Adipocyte (in vitro differentiated cells): ENCODE measurements at places on chromosomes 1 and 21.

- no peak for DNase-seq
Measured at GRCh38 chr21:14918527-14918926, 146.3 kb downstream of the NRIP1 start.

DNA sequence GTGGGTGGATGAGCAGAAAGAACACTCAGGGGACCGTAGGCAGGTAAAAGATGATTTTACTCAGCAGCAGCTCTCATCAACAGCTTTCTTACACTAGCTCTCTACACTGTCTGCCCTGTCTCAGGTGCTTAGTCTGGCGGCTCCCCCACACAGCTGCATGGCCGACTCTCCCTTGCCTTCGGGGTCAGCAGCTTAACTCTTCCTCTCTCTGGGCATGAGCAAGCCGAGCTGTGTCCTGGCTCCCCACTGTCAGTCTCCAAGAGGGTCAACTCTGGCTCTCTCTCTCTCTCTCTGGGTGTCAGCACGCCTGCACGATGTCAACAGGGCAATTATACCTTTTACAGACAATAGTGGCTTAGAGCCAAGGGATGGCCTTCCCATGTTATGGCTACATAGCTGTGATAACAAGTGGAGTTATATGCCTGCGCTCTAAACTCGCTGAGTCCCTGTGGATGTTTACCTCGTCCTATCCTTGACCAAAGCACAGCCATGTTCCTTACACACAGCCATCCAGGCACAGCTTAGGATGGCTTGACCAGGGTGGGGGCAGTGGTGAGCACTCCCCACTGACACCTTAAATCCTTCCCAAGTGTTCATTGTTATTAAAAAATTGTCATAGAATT, 3.1 kb upstream of the BCL10 start:
- DNase-seq: no peak

DNA sequence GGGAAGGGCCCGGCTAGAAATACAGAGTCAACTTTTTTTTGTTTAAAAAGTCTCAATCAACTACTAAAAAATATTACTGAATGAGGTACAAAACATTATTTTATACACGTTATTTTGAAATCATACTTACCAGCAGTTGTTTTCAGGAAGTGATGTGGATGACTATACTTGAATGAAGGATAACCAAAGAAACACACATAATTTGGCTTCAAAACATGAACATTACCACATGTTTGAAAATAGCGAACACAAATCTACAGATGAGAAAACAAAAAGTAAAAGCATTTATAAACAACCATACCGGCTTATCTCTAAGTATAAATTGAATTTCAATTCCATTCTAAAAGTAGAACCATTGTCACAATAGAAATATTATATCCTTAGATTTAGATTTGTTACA, 9.0 kb downstream of the DBT start:
- DNase-seq: no peak

DNA sequence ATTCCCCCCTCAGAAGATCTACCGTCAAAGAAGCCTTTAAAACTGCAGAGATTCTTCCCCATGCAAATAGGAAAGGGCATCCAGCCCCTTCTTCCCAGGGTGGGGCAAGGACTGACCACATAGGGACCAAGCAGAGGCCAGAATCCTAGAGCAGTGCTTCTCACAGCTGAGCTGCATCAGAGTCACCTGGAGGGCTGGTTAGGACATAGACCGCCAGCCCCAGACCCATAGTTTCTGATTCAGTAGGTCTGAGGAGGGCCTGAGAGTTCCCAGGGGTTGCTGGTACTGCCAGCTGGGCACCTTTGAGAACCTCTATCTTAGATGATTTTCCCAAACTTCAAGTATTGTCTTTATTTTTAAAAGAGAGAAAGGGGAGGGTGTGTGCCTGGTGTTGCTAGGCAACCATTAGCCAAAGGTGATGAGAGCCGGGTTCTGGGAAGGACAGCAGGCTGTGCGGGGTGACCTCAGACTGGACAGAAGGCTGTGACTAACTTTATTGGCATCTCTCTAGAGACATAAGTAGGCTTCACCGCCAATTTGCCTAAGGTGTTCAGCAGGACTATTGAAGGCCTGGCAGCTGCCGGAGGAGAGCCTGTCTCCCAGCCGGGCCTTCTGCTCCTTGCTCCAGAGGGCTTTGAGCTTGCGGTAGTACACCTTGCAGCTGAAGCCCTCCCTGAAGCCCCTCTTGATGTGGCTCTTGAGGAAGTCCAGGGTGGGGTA, 3.0 kb downstream of the SPATA46 start:
- no peak for DNase-seq

- DNase-seq: peak; percentile 84
Measured at GRCh38 chr1:156119503-156120209, 5.1 kb downstream of the LMNA start.

GRCh38 chr1:145695821-145696629, 11.1 kb downstream of the PDZK1 start:
- no peak for DNase-seq

GRCh38 chr1:228351850-228352249, 54.8 kb downstream of the TRIM11 start:
- DNase-seq: no peak

- DNase-seq: no peak
Measured at GRCh38 chr1:44067266-44068250, 36.3 kb upstream of the SLC6A9 start.

DNA sequence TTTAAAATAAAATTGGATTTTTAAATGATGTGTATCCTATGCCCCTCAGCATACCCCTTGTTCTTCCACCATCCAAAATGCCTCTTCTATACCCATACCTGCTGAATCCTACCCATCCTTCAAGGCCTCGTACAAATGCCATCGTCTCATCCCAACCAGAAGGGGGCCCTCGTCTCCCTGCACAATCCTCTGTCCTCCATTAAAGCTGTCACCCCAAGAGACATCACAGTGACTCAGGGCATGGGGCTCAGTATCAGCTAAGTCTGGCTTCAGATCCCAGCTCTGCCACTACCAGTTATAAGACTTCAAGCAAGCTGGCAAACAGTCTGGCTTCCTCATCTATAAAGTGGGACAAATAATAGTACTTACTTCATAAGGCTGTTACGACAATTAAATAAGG, 23.8 kb downstream of the IGFN1 start:
- DNase-seq: no peak

DNA sequence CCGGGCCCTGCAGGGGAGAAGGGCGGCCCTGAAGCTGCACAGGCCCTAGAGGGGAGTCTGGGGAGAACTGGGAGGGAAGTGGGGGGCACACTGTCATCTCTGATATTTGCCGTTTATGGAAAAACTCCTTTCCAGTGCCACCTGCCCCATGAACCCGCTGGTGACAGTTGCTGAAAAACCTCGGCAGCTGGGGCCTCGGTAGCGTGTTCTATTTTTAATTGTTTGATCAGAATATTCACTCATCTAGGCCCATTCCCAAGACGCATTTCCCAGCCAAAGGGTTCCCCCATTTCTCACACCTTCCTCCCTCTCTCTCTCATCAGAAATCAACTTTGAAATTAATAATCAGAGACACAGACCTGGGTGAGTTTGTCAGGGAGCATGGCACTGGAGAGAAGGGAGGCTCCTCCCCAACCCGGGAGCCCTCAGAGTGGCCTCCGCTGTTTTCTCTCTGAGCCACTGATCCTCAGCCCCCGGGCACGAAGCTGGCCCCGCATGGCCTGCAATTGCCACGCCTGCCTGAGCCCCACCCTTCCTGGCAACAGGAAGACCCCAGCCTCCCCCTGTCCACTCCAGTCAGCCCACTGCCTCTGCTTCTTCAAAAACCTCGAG, 111.1 kb downstream of the CASZ1 start:
- DNase-seq: no peak

DNA sequence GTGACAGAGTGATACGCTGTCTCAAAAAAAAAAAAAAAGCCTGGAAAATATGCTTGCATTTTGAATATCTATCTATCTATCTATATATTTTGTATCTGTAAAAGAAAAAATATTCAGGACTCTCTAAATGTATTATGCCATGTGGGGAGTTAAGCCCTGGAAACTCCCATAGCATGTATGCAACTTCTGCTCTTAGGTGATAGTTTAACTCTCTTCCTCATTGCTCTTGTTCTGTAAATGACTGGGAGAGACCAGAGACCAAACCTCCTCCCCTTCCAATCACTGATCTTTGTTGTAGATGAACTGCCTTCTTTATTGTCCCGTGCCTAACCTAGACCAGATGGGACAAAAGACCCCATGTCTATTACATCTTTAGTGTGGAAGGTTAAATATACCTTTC, 37.6 kb upstream of the CAMTA1 start:
- DNase-seq: no peak

- no peak for DNase-seq
Measured at GRCh38 chr1:247291833-247292561, 36.1 kb downstream of the VN1R5 start.

DNA sequence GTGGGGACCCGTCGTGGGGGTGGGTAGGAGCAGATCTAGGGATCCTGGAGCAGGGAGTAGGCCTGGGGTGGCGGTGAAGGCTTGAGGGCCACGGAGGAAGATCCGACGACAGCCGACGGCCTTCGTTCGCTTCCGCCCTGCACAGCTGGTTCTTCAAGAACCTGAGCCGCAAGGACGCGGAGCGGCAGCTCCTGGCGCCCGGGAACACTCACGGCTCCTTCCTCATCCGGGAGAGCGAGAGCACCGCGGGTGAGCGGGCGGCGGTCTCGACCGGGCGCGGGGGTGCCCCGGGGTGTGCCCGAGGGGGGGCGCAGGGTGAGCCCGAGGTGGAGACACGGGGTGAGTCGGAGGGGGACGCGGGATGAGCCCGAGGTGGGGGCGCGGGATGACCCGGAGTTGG, 16.5 kb upstream of the HDAC1 start:
- DNase-seq: no peak

GRCh38 chr1:111148376-111148881, 8.4 kb downstream of the CEPT1 start:
- DNase-seq: no peak

DNA sequence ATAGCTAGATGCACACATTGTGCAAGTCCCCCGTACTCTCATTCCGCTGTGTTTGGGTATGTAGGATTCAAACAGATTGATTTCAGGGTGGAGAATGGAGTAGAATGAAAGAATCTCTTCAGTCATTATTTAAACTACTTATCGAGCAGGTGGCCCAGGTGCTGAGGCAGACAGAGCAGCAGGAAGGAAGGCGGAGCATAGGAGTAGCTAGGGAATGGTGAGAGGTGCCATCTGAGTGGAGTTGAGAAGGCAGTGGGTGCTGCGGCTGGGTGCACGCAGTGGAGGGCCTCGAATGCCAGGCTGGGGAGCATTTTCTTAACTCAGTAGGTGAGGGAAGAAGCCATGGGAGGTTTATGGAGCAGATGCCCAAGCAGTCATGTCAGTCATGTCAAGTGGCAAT, 45.2 kb upstream of the CD101 start:
- no peak for DNase-seq

DNA sequence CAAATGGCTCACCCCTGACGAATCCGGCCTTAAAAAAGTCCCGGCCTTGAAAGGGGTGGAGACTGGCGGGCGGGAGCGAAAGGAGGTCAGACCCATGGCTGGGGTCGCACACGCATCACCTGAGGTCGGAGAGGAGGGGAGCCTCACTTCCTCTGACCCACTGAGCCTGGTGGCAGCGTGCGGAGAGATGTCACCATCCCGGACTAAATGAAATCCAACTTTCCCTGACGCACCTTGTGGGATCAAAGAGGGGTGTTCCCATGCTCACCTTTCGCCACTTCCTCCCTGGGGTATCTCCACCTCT, 709 bp upstream of the SLC41A1 start:
- DNase-seq: peak; percentile 85

- DNase-seq: no peak
Measured at GRCh38 chr21:15159382-15160020, 94.7 kb upstream of the NRIP1 start.

DNA sequence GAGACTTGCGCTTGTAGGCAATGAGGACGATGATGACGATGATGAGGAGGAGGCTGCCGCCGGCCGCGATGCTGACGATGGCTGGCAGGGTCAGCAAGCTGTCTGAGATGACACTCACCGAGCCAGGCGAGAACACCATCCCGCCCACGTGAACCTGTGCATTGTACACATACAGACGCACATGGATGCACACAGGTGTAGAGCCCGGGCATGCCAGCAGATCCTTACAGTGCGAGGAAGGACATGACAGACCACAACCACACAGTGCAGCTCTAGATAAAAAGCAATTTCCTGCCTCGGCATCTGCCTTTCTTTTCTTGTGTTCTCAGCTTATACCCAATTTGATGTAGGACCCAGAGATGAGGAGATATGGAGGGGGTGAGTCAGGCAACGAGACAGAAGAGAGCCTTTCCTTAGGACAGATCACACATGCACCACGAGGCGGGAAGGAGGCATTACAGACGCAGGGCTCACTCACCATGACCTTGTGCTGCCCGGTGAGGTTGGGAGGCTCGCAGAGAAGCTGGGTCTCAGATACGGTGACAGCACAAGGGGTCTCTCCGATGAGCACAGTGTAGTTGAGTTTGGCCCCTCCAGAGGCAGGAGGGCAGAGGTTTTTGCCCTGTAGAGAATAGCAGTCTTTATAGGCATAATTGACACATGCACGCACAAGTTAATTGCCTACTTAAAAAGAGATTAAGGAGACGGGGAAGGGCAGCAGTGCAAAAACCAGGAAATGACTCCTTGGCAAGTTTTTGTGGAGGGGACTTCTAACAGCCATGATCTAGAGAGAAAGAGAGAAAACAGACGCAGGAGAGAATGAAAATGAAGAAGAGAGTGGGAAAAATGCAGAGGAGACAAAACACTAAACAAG, 133.9 kb upstream of the CD34 start:
- no peak for DNase-seq

DNA sequence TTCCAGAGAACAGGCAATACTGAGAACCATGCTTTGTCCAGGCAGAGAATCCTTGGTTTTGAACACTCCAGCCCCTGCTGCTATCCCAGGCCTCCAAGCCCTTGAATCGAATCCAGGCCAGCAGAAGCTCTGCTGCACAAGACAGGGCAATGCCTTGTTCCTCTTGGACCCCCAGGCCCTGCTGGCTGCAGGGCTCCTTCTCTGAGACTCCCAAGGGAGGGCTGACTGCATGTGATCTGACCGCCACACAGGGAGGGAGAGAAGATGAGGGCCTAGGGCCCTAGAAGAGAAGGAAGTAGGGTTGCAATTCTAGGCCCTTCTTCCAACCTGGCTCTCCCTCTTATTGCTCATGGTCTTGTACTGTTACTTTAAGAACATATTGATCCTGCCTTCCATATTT, 160.6 kb upstream of the EDN2 start:
- no peak for DNase-seq

GRCh38 chr1:154751690-154752089, 118.4 kb downstream of the KCNN3 start:
- DNase-seq: peak; percentile 48

DNA sequence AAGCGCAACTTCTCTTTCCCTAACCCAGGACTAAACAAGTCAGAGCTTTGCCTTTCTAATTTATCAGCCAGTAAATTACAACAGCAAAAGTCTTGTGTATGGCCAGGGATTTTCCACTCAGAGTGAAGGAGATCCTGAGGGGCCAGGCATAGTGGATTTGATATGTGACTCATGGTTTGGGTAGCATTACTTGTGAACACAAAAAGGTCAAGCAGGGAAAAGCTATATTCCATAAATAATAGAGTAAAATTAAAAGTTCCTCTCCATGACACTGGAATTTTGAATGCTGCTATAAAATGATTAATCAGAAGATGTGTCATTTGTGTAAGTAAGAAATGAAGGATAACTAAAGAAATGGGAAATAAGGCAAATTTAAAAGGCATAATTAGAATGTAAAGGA, 284.8 kb downstream of the HLX start:
- DNase-seq: peak; percentile 36

- DNase-seq: no peak
Measured at GRCh38 chr1:26482921-26483320, 10.7 kb downstream of the HMGN2 start.
